ENCODE measurements at places on chromosomes 7 and 10.

GRCh38 chr7:153496257-153496656, 555.9 kb upstream of the DPP6 start:
- DNase-seq: no peak

DNA sequence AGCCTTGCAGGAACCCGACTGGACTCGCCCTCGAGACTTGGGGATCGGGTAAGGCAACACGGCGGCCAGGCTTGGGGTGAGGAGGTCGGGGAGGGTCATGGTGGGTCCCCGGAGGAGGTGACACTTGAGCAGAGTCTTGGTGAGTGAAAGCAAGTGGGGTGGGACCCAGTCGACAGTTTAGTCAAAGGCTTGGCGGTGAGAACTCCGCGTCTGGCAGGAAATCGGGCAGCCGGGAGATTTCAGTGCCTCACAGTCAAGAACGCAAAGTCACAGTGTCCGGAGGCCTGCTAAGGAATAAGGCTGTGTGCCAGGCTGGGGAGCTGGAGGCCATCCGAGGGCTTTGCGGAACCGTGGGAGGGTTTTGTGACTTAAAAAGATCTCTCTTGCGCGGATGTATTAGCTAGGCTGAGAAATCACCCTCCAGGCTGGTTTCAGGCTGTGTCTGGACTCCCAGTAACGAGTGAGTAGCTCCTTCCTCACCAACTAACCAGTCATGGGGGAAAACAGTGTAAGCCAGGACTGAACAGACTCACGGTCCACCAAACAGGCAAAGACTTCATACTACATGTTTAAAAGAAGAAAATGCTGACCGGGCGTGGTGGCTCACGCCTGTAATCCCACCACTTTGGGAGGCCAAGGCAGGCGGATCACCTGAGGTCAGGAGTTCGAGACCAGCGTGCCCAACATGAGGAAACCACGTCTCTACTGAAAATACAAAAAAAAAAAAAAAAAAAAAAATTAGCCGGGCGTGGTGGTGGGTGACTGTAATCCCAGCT, 613 bp downstream of the AP5Z1 start:
- DNase-seq: no peak

DNA sequence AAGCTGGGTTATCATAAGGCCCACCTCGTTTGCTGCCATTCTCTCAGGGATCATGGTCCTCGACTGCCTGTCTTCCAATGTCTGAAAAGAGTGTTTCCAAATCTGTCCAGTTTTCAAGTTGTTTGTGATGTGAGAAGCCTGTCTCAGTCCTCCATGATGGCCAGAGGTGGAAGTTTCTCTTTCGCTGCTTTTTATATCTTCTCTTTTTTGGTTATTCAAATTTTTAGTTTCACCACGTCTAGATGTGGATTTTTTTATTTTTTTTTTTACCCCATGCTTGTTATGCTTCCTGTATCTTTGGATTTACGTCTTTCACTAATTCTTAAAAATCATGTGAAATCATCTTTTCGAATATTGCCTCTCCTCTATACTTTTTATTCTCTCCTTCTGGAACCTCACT, 6.1 kb upstream of the RBM33 start:
- no peak for DNase-seq

DNA sequence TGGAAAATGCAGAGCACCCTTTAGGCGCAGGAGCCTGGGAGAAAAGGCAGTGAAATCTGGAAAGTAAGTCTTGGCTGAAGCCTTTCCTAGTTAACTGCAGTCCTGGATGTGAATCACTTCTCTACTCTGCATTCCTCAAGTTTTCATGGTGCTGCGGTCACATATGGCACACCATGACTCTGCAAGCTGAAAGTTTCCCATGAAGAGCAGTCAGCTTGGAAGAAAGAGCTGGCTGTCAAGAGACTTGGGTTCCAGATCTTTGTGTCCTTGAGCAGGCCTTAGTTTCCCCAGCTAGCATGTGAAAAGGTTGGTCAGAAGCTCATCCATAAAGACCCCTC, 548.3 kb downstream of the SORCS3 start:
- no peak for DNase-seq

GRCh38 chr10:111098679-111099437, 22.0 kb downstream of the ADRA2A start:
- no peak for DNase-seq

DNA sequence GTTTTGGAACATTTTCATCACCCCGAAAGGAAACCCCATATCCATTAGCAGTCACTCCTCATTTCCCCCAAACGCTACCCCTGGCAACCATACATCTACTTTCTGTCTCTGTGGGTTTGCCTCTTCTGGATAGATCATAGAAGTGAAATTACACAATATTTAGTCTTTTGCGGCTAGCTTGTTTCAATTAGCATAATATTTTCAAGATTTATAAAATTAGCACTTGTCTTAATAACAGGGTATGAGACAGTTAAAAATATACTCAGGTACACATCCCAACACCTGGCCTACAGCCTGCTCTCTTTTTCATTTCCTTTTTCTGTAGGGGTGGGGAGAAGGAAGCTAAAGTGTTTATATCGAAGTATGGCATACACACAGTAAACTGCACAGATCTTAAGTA, 81.4 kb upstream of the LRGUK start:
- DNase-seq: no peak

DNA sequence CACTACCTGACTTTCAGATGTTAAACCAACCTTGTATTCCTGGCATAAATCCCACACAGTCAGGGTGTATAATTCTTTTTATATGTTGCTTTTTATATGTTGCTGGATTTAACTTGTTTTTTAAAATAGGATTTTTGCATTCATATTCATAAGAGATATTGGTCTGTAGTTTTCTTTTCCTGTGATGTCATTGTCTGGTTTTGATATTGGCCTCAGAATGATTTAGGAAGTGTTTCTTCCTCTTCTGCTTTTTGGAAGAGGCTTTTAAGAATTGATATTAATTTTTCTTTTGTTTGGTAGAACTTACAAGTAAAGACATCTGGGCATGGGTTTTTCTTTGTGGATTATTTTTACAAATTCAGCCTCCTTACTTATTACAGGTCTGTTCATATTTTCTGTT, 93.1 kb downstream of the CARD11 start:
- DNase-seq: no peak

GRCh38 chr7:73851410-73852338, 9.3 kb upstream of the TMEM270 start:
- no peak for DNase-seq

GRCh38 chr10:127905848-127906261, 1.0 kb upstream of the PTPRE start:
- DNase-seq: no peak

DNA sequence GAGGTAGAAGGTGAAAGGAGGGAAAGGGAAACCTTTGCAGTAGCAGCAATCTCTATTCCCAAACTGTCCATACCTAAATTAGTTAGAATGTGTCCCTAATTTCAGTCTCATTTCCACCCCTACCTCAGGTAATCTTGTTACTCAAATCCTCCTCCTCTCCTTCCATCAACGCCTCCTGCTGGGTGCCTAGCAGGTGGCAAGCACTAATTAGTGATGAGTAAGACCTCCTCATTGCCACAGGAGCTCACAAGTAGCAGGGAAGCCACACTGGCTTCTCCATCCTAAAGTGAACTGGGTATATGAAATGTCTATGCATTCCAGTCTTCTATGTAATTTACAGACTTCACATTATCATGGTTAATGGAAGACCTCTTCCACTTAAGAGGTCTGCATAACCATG, 25.7 kb upstream of the FAM133B start:
- DNase-seq: no peak

DNA sequence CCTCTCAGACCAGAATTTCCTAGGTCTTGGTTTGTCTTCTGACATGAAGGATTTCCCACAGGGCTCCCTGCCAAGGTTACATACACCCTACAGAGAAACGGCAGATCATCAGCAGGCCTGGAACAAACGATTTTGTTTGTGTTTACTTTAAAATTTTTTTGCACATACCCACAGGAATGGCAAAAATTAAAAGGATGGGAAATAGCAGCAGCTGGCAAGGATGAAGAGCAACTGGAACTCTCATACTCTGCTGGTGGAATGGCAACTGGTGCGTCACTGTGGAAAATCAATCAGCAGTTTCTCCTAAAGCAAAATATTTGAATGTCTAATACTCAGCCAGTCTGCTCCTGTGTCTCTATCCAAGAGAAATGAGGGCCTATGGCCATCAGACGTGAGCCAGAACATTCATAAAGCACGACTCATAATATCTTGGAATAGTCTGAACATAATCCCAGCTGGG, 6.5 kb downstream of the BAIAP2L1 start:
- DNase-seq: no peak

- DNase-seq: no peak
Observed at GRCh38 chr10:66550351-66550750, 375.5 kb upstream of the LRRTM3 start.

- DNase-seq: no peak
Observed at GRCh38 chr7:37408291-37409228, 40.1 kb downstream of the ELMO1 start.

DNA sequence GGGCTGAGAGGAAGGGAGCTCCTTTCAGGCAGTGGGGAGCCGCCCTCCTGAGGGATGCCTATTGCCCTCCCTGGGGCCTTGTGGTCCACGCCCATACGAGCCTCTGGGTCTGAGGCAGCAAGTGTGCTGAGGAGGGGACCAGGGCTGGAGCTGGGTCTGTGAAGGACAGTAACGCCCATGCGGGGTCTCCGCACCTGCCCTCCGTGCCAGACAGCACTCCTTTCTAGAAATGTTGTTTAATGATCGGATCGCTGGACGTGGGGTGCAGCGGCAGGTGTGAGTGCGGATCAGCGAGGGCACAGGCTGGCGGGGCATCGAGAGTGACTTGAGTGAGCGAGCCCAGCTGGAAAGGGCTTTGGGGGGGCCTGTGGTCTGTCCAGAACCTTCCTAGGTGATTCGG, 70.1 kb downstream of the ELFN1 start:
- no peak for DNase-seq

GRCh38 chr10:420154-421121, 269.0 kb downstream of the DIP2C start:
- DNase-seq: no peak

DNA sequence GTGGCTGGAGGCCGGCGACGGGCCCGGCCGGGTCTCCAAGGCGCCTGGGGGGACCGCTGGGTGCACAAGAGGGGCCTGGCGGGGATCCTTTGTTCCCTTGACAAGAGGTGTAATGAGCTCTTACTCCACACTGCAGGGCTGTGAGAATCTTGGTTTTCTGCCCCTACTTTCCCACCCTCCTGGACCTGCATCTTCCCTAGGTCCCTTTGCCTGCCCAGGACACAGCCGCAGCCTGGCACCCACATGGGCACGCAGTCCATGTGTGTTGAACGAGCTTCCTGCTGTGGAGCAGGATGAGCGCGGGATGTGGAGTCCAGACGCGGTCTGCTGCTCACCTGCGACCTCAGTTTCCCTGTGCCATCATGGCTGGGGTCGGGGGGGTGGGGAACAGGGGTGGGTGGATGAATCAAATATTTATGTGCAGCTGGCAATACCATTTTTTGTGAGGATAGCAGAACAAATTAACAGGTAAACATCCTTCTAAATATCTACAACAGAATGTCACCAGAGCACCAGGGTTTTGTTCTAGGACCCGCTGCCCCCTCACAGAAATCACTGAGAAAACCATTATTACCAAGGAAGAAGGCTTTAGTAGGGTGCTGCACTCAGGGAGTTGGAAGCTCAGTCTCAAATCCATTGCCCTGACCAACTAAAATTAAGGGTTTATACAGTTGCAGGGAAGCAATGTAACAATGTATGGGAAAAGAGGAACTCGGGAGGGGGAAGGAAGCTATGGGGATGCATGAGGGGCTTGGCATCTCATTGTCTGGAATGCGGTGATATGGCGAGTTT, 474 bp upstream of the NSMCE4A start:
- no peak for DNase-seq

GRCh38 chr7:91041901-91042484, 222.2 kb upstream of the FZD1 start:
- DNase-seq: no peak

- DNase-seq: no peak
Observed at GRCh38 chr10:111435871-111436270, 359.0 kb downstream of the ADRA2A start.

DNA sequence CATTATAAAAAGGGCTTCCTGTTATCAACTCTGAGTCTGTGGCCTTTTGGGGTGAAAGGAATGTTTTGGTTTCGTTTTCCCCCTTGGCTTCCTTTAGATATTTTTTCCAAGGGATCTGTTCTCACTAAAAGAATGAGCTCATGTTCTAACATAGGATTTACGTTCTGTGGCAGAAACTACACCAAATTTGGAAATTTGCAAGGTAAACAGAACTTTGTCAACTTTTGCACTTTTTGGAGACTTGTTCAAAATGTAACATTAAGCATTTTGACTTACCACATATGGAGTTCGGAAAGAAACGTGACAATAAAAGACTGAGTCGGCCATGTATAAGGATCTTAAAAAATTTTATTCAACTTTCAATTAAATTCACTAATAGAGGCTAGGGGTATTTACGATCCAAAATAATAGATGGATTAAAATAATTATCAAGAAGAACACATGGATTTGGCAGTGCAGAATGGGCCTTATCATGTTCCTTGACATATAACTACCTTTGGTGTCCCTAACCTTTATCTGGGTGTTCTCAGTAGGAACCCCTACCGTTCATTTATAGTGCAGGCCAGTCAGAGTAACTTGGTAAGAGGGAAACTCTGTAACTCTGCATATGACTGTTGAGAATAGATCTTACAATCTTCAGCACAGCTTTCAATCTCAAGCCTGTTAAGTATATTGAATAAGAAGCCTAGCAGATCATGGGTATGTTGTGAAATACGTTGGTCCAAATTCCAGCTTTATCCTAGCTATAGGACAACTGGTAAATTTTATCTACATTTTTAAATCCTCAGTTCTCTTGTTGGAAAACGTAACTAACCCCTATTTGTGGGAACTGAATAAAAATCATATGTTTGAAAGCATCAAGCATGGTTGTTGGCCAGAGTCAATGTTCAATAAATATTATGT, 11.8 kb downstream of the CPED1 start:
- no peak for DNase-seq

- DNase-seq: no peak
Observed at GRCh38 chr10:103111031-103111917, 81.8 kb downstream of the NT5C2 start.

DNA sequence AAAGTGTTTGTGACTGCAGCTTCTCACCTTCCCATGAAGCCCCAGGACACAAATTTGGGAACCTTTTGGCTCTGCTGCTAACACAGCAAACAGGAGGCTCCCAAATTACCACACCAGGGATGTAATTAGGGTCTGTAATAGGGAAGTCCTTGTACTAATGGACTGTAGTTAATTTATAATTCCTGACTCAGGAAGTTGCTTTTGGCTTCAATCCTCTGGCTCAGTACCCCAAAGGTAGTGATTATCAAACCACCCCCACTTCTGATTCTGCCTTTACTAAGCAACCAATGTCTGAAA, 3.8 kb upstream of the MALSU1 start:
- no peak for DNase-seq

GRCh38 chr7:117061751-117062150, 108.5 kb downstream of the ST7 start:
- DNase-seq: no peak

DNA sequence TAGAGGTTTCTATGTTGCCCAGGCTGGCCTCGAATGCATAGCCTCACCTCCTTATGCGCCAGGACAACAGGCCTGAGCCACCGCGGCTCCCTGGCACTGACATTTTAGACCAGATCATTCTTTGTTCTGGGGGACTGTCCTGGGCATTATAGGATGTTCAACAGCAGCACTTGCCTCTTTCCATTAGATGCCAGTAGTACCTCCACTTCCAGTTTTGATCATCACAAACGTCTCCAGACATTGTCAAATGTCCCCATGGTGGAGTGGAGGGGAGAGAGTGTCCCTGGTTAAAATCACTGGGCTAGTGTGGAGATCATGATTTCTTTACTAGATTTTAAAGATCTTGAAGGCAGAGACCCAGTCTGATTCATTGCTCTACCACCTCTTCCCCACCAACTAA, 125.2 kb upstream of the MKLN1 start:
- no peak for DNase-seq

Data from iPS DF 19.7 (cell line).